NCI-H2029 (cell line): ENCODE measurements at places on chromosomes 16 and 17.
A peak's percentile ranks its signal among the peaks of the same experiment; 100 is the strongest.

DNA sequence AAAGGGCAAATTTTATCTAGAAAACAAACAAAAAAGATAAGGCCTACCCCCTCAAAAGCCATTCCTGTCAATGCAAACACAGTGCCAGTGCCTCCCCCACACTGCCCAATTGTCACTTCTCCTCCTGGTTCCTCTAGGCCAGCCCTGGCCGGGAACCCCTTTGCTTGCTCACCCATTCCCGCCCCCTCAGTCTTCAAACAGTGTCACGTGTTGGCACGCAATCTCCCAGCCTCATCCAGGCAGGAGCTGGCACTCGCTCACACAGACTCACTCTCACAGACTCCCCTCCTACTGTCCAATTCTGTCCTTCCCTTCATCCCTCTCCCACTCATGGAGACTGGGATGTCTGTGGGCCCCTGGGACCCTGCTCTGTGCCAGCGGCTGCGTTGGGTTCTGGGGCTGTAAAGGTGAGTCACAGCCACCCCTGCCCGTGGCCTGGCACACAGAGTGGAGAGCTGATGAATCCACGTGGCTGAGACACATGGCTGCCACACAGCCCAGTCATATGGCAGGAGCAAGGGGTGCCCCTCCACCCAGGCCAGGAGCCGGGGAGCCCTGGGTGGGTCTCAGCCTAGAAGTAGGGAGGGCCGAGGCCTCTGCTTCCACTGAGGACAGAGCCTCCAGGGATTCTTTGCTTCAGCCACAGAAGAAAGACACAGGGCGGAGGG, 54.8 kb downstream of the VAC14 start:
- DNase-seq: peak; percentile 72

- DNase-seq: no peak
Measured at GRCh38 chr17:58611331-58611730, 80.5 kb downstream of the TEX14 start.

- DNase-seq: no peak
Measured at GRCh38 chr16:88376835-88377726, 5.7 kb upstream of the ZNF469 start.

- no peak for DNase-seq
Measured at GRCh38 chr16:87423429-87423828, 31.3 kb downstream of the MAP1LC3B start.

- DNase-seq: no peak
Measured at GRCh38 chr17:39261286-39261685, 35.5 kb upstream of the STAC2 start.

DNA sequence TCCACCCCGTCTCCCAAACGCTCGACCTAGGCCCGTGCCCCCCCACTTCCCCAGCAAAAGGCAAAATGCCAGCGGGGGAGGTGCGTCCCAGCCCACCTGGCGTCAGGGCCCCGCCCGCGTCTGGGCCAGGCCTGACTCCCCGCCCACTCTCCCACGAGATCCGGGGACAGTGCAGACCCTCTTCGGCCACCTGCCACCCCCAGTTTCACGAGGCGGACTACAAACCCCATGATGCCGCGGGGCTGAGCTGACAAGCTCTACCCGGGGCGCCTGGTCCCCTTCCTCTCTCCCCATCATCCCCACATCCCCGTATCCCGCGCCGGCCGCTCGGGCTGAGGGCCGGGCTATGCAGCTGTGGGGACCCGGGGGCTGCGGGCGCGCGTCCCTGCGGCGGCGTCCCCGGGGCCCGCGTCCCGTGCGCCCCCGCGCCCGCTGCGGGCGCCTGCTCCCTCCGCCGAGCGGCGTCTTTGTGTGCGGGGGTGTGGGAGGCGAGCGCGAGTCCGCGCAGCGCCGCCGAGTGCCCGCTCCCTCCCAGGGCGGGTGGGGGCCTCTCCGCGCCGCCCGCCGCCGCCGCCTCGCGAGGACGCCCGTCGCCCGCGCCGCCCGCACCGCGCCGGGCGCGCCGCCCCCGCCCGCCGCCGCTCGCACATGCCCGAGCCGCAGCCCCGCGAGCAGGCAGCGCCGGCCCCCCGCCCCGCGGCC, at the start of gene ANKRD13B:
Gene ANKRD13B, plus strand, starts transcription at position 283 of the 702 bp plus-strand sequence. CDS start 490 bp downstream, outside the sequence.
- peak; percentile 43 for DNase-seq

GRCh38 chr17:17137731-17138585, 68.2 kb downstream of the PLD6 start:
- DNase-seq: no peak

DNA sequence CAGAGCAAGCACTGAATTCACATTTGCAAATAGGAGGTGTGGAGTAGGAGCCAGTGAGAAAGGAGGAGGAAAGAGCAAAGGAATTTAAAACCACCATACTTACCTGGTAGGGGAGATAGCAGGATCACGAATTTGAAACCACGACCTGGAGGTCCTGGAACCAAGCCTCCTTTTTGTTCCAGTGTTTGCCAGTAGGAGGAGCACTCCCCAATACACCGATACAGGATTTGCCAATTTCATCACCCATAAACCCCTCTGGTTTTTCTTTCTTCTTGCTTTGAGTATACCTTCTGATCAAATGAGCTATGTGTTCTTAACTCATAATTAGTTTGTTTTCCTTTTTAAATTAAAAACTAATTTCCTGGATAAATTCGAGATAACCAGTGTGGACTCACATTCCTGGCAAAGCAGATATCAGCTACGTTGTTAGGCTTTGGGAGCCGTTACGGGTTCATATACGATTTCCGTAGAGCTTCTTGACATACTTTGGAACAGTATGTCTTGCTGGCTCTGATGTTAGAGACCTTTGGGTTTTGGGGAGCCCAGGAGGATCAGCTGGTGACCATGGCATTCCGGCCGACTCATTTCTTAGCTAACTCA, 22.7 kb downstream of the BCO1 start:
- no peak for DNase-seq

- DNase-seq: no peak
Measured at GRCh38 chr17:42456223-42457106, 2.2 kb upstream of the ATP6V0A1 start.

DNA sequence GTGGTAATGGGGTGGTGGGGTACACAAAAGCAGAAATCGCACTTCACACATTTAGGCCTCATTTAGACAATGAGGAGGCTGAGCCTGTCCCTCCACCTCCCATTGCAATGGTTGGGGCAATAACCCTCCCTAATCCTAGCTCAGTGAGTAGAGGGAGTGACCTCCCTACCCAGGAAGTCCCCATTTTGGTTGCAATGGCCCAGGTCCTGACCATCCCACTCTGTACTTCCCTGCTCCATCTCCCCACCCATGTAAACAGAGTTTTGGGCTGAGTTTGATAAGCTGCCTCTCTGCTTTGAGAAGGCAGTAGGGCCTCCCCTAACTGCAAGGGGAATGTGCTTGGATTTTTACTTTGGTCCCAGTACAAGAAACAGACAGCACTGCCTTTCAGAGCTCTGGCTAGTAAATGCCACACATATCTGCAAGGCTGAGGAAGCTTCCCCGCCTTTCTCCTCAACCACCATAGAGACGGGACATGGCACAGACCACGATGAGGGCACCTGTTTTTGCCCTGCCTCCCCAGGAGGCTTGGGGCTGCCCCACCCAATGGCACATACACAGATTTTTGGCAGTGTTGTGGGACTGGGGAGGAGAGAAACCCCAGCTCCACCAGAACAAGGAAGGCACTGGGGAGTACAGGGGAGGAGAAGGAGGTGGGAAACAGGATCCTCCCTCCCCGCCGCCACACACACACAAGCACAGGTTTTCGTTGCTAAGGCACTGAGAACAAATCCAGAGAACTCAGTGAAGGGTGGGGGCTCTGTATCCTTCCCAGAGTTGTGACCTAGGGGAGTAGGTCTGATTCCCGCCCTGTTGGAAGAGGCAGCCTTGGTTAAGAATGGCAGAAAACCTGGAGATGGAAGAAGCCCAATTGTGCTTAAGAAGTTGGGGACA, 7.3 kb downstream of the VAT1 start:
- DNase-seq: no peak

GRCh38 chr16:929227-930073, 41.3 kb downstream of the LMF1 start:
- no peak for DNase-seq

GRCh38 chr16:28880589-28880915, 2.3 kb downstream of the ATP2A1 start:
- DNase-seq: no peak

DNA sequence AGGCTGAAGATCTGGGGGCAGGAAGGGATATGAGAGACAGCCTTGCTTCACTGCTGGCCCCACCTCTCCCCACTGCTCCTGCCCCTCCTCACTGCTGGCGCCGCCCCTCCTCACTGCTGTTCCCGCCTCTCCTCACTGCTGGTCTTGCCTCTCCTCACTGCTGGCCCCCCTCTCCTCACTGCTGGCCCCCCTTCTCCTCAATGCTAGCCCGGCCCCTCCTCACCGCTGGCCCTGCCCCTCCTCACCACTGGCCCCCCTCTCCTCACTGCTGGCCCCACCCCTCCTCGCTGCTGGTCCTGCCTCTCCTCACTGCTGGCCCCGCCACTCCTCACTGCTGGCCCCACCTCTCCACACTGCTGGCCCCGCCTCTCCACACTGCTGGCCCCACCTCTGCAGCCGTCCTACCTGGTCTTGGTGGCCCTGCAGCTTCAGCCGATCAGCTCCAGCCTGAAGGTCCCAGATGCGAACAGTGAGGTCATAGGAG, 9.5 kb upstream of the PAM16 start:
- no peak for DNase-seq

DNA sequence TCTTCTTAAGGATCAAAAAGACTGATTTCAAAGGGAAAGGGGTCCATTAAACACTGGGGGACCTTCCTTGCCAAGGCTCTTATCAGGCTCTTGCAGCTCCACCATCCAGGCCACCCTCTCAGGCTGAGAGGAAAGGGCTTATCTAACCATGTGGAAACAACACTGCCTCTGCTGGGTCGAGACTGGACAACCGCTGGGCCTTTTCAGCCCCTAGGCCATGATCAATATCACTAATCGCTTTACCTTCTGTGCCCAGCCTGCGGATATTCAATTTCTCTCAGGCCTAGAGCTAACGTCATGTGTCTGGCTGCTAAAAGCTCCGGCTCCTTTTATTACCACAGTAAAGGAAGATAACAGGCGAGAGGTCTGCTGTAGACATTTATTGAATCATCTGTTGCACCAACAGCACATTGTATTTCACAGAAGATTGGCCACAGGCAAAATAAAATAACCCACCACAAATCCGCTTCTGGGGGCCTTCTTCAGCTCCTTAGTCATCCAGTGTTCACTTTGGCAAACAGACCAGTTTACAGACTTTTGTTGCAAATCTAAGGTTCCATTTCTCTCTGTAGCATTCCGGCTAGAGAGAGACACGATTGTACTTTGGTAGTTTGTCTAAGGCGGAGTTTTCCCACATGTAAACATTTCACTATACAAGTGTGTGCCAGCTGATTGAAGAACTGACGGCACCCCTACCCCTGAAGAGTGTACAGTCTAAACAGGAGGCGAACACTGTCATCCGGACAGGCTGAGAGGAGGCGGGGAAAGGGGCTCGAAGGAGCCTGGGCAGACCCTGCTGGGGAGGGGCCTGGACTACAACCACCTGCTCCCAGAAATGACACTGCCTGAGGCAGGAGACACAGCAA, 13.9 kb downstream of the CYB561 start:
- DNase-seq: peak; percentile 32

DNA sequence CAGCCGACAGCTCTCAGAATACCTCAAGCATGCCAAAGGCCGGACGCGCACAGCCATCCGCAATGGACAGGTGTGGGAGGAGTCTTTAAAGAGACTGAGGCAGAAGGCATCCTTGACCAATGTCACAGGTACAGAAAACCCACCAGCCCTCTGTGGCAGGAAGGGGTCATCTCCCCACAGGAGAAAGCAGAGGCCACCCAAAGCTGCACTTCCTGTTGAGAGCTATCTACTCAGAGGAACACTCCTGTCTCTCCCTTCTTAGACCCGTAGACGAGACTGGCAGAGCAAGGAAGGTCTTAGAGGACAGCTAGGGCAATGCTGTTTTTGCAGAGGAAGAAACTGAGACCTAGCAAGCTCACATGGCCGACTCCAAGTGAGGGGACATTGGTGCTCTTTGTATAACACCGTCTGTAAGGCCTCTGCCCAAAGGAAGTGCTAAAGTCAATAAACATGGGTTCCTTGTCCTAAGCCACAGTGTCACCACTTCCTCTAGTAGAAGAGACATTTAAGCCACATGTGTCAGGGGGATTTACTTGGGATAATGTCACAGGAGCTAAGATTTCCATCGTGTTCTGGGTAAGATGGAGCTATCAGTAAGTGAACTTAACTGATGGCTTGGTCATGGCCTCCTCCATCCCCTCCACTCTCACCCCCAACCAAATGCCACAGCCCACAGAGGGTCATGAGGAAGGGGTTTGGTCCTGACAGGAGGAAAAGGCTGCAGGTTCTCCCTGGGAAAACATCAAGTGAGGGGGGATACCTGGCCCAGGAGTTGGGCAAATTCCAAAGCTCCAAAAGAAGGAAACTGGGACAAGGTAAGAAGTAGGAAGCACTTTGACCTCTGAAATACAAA, 9.4 kb downstream of the LPO start:
- DNase-seq: no peak

- DNase-seq: no peak
Measured at GRCh38 chr16:48628359-48628985, 18.5 kb upstream of the N4BP1 start.

GRCh38 chr16:31192856-31193642, 9.5 kb downstream of the PYCARD start:
- no peak for DNase-seq
